ENCODE measurements at places on chromosomes 12 and 14.

DNA sequence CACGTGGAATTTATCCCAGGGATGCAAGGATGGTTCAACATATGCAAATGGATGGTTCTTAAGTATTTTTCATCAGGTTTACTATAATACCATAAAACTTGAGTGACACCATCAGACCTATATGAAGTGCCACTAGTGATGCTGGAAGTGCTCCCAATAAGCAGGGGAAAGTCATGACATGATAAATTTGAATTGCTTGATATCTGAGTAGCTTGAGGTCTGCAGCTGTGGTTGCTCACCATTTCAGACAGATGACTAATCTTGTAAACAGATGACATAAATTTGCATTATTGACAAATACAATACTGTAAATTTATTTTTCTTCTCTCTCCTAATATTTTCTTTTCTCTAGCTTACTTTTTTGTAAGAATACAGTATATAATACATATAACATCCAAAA, 13.7 kb upstream of the PRPF39 start:
- DNase-seq = no peak
- no peaks in the 10 kb centered on the region for H3K27me3 ChIP-seq
- H3K4me3 ChIP-seq = no peak overlapping the region
- no peaks in the 10 kb centered on the region for H3K4me1 ChIP-seq

DNA sequence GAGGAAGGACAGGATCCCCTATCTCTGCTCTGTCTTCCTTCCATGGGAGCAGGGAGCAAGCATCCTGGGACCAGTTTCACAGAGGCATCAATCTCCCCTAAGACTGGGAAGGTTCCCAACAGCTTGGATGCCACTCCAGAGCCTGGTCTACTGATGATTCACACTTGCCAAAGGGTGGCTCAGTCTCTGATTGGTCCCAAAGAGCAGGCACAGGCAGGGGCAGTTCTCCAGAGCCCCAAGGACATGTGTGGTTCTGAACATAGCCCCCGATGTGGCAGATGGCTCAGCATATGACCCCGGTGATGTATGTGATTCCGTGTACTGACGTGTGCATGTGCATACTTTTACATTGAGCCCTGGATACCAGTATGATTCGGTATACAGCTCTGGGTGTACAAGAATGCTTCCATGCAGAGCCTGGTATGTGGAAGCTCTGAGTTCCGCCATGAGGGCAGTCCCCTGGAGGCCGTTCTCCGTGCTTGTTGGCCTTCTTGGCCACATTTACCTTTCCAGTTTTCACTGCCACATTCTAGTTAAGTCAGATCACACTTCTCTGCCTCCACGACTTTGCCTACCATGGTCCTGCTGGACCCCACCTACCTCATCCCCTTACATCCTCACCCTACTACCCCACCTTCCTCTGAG, 21.2 kb downstream of the ITGA7 start:
- no peaks in the 10 kb centered on the region for H3K27me3 ChIP-seq
- H3K4me1 ChIP-seq = no peaks in the 10 kb centered on the region
- no peak overlapping the region for H3K4me3 ChIP-seq
- no peaks in the 10 kb centered on the region for H3K36me3 ChIP-seq
- no peak overlapping the region for H3K27ac ChIP-seq

- no peak overlapping the region for H3K27ac ChIP-seq
- no peak for DNase-seq
- no peak overlapping the region for H3K4me3 ChIP-seq
- no peaks in the 10 kb centered on the region for H3K27me3 ChIP-seq
Measured at GRCh38 chr12:49260166-49260565, 4.7 kb upstream of the TUBA1C start.

DNA sequence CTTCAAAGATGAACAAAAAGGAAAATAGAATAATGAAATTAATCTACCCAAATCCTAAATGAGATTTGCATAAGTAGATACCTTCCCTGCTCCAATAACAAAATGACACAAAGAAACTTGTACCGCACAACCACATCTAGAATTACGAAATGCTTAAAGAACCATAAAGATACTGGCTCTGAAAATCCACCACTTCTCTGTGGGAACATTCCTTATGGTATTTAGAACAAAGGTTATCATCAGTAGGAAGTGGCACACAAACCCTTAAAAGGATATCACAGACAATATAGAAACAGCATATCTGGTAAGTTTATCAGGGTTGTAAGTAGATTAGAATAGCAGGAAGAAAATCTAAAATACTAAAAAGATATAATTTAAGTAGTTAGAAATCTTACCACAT, 11.6 kb downstream of the IAPP start:
- peak; percentile 37 for DNase-seq
- H3K27ac ChIP-seq = no peak overlapping the region
- H3K4me1 ChIP-seq = no peaks in the 10 kb centered on the region
- no peaks in the 10 kb centered on the region for H3K27me3 ChIP-seq
- no peak overlapping the region for H3K4me3 ChIP-seq

DNA sequence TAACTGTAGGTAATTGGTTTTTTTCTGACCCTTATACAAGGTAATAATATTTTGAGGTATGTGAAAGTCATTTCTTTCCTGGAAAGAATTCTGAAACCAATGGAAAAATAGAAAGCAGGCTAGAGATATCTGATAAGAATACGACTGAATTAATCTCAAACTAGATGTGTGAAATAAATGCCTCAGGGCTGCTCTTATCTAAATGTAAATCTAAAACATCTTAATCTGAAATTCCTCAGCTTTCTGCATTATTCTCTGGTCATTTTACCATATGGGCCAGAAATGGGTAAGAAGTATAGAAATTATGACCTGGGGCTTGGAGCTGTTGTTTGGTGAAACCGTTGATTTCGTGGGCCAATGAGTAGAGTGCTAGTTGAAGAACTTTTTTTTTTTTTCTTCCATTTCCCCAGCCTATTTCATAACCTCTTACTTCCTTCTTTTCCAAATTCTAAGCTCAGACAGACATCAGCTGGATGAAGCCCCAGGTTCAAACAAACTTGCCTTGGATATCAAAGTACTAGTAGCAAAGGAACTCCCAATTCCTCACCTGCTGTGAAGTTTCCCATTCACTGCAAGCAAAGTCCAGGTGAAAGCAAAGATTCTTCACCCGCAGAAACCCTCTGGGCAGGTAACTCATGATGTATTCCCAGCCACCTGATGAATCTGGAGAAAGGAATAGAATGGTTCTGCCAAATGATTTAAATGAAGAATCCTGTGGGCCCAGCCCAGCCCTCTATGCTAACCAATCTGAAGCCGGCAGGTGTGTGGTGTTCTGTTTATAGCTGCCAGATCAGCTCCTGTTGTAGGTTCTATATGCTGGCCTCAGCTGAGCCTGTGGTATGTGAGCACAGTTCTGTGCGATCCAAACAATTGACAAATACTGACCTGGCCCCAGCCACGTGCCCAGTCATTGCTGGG, 9.7 kb upstream of the FOS start:
- peaks cover 14% of the 10 kb centered on the region for H3K4me1 ChIP-seq
- H3K4me3 ChIP-seq = no peak overlapping the region
- H3K36me3 ChIP-seq = no peaks in the 10 kb centered on the region

DNA sequence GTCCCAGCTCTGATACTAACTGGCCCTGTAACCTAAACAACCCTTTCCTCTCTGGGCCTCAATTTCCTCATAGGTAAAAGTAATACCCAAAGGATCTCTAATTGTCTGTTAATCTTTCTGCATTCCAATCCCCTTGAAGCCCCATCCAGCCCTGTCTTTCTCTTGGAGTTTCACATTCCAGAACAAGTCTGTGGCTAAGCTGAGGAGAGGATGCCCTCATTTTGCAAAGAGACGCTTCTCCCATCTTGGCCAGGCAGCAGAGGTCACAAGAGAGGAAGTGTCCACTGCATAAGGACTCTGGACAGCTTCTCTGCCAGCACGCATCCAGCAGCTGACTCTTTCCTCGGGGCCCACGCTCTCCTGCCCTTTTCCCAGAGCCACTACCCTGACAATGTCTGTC, 263.4 kb upstream of the FKBP4 start:
- H3K4me3 ChIP-seq = no peak overlapping the region
- no peaks in the 10 kb centered on the region for H3K27me3 ChIP-seq
- no peak overlapping the region for H3K27ac ChIP-seq
- no peak for DNase-seq
- H3K36me3 ChIP-seq = no peaks in the 10 kb centered on the region
- no peaks in the 10 kb centered on the region for H3K4me1 ChIP-seq

DNA sequence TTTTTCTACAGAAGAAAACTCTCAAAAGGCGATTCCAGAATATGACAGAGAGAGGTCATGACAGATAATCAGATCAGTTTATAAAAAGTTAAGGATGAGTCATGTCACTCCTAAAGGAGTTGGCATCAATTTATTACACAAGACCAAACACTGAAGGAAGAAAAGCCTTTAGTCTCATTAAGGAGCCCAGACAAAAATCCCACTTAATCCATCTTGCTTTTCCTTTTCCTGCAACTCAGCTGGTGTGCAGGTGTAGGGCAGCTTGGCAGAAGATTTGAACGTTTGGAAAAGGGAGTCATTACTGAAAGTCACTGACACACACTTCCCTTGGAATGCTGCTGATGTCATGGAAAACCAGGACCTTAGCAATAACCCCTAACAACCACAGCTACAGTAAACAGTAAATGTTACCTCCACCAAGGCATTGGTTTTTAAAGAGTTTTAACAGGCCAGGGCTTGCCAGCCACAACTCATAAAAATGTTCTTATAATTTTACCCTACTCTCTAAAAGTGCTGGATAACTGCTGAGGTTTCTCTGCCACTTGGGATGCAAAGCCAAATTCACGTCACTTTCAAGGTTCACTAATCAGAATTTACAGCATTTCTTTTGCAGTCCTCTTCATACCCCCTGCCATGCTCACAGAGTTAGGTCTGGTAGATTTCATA, 320.6 kb downstream of the RAD51B start:
- peak; percentile 88 for DNase-seq
- peaks cover 13% of the 10 kb centered on the region for H3K4me1 ChIP-seq
- H3K27me3 ChIP-seq = no peaks in the 10 kb centered on the region

GRCh38 chr14:30129807-30130206, 202.2 kb upstream of the PRKD1 start:
- no peak overlapping the region for H3K4me3 ChIP-seq
- no peaks in the 10 kb centered on the region for H3K27me3 ChIP-seq
- H3K4me1 ChIP-seq = no peaks in the 10 kb centered on the region
- H3K36me3 ChIP-seq = no peaks in the 10 kb centered on the region
- DNase-seq = no peak

DNA sequence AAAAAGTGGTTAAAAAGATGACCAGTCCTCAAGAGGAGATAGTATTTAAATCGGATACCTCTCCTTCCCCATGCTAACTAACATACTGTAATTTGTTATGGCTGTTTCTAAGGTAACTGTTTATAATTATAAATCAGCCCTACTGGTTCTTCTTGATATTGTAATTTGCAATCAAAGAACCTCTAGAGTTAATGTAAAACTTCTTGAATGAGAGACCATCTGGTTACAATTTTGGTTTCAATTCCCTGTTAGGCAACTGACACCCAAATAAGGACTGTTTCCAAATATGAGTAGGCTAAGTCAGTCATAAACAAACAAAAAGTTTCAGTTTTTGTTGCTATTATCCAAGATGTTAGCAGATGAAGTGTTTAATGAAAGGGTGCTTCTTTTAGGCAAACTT, 120.2 kb upstream of the DNM1L start:
- H3K27me3 ChIP-seq = no peaks in the 10 kb centered on the region
- no peak for DNase-seq
- no peak overlapping the region for H3K4me3 ChIP-seq
- peaks cover 5% of the 10 kb centered on the region for H3K36me3 ChIP-seq

GRCh38 chr12:103303484-103303883, 192.3 kb downstream of the C12orf42 start:
- H3K4me1 ChIP-seq = no peaks in the 10 kb centered on the region
- H3K27me3 ChIP-seq = peaks cover 4% of the 10 kb centered on the region
- DNase-seq = no peak
- no peaks in the 10 kb centered on the region for H3K36me3 ChIP-seq
- H3K4me3 ChIP-seq = no peak overlapping the region
